ENCODE measurements at places on chromosomes 2 and 18.

GRCh38 chr2:191895743-191896142 is 48.9 kb upstream of the CAVIN2 start:
- DNase-seq = no peak

- no peak for DNase-seq
Measured at GRCh38 chr18:58335821-58336220, 291.8 kb downstream of the NEDD4L start.

- DNase-seq = no peak
Measured at GRCh38 chr2:131132729-131133128, 27.6 kb downstream of the PLEKHB2 start.

DNA sequence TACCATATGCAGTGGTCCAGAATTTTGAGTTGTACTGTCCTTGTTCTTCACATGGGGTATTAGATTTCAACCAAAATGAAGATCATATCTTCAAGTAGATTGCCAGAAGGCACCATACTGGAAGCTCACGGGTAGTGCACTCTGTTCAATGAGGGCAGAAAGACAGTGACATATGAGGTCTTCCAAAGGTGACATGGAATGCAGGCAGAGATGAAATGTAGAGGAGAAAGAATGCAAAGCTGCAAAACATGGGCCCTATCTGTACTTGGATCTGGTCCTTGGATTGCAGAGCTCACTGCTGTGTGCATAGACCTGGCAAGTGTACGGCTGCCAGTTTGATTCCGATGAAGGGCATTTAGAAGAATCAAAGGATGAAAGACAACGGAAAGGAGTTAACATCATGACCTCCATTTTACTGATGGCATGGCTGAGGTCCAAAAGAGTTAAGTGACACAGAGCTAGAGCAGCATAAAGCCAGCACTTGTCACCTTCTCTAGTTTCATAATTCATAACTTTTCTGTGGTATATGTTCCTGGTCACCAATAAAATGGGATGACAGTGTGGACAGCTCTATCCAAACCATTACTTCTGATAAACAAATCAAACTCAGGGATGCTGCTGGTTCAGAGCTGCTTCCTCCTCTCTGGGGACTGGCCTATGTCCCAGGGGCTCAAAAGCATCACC is 64.7 kb downstream of the BCL2 start:
- DNase-seq = no peak

DNA sequence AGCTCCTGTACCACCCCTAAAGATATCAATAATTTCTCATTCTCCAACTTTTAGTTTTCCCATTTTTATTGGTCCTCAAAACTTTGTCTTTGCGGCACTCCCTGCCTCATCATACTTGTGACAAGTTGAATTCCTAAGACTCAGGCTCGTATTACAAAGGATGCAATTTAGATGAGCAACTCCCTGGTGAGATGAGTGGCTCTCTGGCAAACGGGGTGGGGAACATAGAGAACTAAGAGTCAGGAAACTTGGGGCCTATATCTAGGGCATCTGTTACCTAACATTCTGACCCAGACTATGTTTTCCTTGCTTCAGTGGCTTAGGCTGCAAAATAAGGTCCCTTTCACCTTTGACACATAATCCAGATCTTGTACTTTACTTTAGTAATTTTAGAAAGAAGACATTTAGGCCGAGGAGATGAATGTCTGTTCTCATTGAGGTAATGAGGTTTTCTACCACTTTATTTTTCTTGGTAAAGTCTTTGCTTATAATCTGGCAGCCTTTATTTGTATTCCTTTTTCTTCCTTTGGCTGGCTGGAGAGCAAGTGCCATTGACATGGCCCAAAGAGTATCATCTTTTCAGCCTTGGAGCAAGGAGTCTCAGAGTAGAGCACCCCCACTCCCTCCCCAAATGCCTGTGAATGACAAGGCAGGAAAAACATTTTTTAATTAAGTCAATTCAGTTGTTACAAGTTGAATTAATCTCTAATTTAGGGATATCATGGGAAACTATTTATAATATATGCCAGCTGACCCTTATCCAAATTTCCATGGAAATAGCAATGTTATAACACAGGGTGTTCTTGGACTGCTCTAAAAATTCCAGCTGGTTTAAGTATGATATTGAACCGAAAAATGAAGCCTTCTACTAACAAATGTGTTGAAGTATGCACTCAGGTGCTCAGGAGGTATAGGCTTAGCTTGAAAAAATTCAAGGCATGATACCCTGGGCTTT is 15.2 kb downstream of the TSPYL6 start:
- peak; percentile 19 for DNase-seq

DNA sequence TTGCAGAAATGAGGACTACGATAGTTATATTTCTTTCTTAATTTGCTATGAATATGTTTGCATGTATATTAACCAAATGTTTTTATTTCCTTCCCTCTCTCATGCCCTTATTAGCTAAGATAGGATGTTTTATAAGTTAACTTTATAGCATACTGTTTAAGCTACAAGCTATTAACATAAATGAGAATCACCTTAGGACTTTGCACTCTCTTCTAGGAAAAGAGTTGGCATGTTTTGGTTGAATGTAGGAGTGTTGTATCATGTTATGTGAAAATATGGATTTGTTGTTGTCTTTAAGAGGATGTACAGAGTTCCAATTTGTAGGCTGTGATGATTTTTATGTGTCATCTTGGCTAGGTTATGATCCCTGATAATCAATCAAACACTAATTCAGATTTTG is 467.4 kb upstream of the SETBP1 start:
- no peak for DNase-seq

DNA sequence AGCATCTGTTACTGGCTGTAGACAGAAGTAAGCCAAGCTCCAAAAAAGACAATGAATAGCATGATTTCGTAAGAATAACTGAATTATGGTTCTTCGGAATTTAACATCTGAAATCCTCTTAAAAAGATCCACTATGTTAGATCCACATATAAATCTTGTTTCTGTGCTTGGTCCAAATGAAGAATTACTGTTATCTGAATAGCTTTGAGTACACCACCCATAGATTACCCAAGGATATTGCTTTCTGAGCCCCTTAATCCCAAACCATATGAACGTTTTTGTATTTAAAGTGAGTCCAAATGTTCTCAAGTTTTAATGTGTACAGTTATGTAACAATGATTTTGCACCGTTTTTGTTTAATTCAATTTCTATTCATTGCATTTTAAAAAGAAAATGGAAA is 124.9 kb downstream of the DSC3 start:
- no peak for DNase-seq

DNA sequence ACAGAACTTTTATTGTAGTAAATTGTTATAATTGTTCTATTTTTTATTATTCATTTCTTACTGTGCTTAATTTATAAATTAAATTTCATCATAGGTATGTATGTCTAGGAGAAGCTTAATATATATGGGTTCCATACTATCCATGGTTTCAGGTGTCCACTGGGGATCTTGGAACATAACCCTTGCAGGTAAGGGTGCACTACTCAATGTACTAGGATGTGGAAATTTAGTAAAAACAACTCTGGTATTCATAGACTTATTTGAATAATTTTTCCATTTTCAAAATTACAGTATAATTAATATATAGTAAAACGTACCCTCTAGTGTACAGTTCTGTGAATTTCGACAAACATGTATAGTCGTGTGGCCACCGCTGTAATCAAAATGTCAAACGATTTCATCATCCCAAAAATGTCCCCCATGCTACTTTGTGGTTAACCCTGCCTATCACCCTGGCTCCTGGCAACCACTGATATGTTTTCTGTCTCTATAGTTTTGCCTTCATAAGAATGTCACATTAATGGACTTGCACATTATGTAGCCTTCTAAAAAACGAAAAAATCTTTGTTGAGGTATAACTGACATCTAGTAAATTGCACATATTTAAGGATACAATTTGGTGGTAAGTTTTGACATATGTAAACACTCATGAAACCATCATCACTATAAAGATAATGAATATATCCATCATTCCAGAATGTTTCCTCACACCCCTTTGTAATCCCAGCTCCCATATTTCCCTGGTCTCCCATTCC is 45.7 kb downstream of the ARL5A start:
- no peak for DNase-seq

- DNase-seq = no peak
Measured at GRCh38 chr2:211103989-211104388, 547.6 kb downstream of the CPS1 start.

DNA sequence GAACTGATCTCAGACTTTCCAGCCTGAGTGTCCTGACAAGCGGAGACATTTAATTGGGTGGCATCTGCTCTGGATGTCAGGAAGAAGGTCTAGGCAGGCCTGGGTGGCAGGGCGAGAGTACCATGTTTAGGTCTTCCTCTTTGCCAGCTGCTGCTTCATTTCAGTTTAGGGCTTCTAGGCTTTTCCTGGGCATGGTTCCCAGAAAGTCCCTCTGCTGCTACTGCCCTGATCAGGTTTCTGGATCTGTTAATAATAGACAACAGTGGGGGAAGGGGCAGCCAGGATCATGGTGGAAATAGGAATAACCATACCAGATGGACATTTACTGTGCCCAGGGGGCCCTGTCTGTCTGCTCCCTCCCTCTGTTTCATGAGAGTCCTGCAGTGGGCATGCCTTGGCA is 2.3 kb upstream of the PLCD4 start:
- DNase-seq = no peak

GRCh38 chr2:105675841-105676240 is 68.9 kb upstream of the NCK2 start:
- DNase-seq = no peak

DNA sequence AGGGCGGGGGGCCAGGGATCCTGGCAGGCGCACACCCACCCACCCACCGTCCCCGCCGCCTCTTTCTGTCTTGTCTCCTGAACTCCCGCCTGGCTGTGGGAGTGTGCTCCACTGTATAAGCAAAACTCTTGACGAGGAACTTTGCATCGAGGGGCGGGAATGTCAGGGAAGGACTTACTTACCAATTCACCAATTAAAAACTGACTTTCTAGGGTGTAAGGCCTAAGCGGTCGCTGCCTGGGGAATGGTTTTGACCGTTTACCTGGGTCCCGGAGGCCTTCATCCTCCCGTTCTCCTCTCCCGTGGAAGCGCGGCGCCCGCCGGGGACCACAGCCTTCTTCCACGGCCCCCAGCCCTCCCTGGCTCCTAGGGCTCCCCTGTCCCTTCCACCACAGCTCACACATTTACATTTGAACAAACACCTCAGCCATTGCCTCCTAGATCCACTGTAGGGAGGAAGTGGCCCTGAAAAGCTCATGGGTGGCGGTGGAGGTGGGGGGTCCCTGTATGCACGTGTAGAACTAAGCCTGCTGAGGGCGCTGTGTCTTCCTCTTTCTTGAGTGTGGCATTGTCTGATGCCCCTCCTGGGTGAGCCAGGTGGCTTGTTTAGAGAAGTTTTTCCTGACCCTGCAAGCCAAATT is 8.9 kb downstream of the ASIC4 start:
- DNase-seq = no peak

- peak; percentile 93 for DNase-seq
Measured at GRCh38 chr2:79717364-79718007, 204.6 kb downstream of the CTNNA2 start.

DNA sequence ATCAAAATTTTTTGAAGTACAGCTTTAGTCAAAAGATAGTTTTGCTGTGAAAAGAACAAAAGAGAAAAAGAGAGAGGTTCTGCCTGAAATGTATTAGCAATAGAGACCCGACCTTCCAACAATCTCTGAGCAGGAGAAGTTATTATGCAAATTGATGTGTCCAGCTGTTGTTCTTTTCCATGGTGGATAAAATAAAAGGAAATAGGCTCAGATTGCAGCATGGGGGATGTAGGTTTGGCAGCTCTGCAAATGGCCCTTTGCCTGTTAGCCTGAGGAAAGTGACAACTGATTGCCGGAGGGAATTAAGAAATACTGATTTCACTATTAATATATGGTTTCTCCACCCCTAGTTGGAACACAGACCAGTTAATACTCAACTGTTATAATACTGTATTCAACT is 1283.2 kb upstream of the NXPH2 start:
- no peak for DNase-seq

- DNase-seq = no peak
Measured at GRCh38 chr2:23826040-23826439, 100.9 kb downstream of the ATAD2B start.

DNA sequence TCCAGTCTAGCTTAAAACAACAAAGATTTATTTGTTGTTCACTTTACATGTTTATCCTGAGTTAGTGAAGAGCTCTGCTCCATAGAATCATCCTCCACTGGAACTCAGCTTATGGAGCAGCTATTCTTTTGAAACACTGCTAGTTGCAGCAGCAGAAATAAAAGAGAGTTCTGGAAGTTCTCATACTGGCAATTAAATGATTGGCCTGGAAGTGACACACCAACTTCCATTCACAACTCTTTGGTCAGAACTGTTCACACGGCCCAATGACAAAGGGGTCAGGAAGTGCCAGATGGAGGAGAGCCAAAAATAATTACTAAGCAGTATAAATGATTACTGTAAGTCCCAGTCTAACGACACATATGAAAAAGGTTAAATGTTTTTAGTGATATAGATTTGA is 39.1 kb downstream of the FBXO11 start:
- DNase-seq = peak; percentile 90

DNA sequence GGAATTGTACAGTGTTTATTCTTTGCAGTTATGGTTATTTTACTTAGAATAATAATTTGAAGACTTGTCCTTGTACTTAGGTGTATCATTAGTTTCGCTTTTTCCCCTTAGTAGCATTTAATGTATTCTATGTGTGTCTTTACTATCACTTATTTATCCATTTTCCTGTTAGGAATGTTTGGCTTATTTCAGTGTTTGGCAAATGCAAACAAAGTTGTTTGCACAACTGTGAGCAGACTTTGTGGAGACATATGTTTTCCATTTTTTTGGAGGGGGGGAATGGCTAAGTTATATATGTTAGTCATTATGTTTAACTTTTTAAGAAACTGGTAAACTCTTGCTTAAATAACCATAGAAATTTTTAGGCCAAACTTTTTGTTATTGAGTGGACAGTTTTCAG is 447.7 kb downstream of the SOX11 start:
- no peak for DNase-seq

DNA sequence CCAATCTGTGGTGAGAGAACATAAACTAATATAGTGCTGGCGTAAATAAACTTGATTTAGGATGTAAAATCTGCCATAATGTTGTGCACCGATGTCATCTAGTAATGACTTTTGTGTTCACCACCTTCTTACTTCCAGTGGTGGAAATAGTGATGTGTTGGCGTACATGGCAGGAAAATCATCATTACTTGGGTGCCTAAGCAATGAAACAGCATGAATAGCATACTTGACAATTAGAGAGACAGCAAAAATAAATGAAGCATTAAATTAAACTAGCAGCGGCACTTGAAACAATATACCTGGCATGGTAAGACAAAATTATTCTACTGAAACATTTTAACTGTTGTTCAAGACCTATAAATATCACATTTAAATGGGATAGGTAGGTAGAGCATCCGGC is 73.2 kb upstream of the DSC1 start:
- peak; percentile 19 for DNase-seq

GRCh38 chr2:40463112-40463511 is 11.2 kb upstream of the SLC8A1 start:
- no peak for DNase-seq

Measured in mesenchymal stem cell (in vitro differentiated cells and primary cell).